ENCODE measurements at places on chromosomes 1 and 21.

DNA sequence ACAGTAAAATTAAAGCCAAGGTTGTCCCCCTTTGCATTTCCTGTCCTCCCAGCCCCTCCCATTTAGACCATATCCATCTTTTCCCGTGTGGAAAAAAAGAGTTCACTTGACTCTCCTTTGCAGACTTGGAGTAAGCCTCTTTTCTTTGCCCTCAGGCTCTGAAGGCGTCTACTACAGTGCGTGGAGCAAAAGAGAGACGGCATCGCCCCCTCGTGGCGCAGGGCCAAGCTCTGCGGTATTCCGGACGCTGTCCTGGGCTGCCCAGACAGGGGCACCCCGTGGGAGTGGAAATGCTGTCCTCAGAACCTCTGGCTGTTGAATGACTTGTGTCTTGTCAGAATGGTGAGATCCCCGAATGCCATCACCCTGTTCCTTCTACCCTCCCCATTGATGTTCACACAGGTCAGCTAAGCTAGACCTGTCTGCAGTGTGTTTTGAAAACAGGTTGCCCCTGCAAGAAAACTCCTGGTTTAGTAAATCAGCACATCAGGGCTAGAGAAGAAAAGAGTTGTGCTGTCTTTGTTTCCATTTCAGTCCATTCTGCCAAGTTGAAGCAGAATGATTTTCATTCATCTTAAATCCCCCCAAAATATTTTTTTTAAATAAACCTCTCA, 12.3 kb upstream of the GJA8 start:
- no peaks in the 10 kb centered on the region for H3K27me3 ChIP-seq
- peak; percentile 89 for DNase-seq
- no peak overlapping the region for H3K27ac ChIP-seq
- no peaks in the 10 kb centered on the region for H3K36me3 ChIP-seq
- H3K4me3 ChIP-seq, result no peak overlapping the region

- no peaks in the 10 kb centered on the region for H3K36me3 ChIP-seq
- H3K27me3 ChIP-seq, result no peaks in the 10 kb centered on the region
- no peak for DNase-seq
- no peak overlapping the region for H3K27ac ChIP-seq
- H3K4me3 ChIP-seq, result no peak overlapping the region
- no peaks in the 10 kb centered on the region for H3K4me1 ChIP-seq
Observed at GRCh38 chr1:201361652-201362504, 15.6 kb downstream of the TNNT2 start.

- no peaks in the 10 kb centered on the region for H3K4me1 ChIP-seq
- no peak overlapping the region for H3K4me3 ChIP-seq
- peaks cover 22% of the 10 kb centered on the region for H3K36me3 ChIP-seq
- no peaks in the 10 kb centered on the region for H3K27me3 ChIP-seq
Observed at GRCh38 chr1:119737040-119737682, 25.4 kb downstream of the PHGDH start.

DNA sequence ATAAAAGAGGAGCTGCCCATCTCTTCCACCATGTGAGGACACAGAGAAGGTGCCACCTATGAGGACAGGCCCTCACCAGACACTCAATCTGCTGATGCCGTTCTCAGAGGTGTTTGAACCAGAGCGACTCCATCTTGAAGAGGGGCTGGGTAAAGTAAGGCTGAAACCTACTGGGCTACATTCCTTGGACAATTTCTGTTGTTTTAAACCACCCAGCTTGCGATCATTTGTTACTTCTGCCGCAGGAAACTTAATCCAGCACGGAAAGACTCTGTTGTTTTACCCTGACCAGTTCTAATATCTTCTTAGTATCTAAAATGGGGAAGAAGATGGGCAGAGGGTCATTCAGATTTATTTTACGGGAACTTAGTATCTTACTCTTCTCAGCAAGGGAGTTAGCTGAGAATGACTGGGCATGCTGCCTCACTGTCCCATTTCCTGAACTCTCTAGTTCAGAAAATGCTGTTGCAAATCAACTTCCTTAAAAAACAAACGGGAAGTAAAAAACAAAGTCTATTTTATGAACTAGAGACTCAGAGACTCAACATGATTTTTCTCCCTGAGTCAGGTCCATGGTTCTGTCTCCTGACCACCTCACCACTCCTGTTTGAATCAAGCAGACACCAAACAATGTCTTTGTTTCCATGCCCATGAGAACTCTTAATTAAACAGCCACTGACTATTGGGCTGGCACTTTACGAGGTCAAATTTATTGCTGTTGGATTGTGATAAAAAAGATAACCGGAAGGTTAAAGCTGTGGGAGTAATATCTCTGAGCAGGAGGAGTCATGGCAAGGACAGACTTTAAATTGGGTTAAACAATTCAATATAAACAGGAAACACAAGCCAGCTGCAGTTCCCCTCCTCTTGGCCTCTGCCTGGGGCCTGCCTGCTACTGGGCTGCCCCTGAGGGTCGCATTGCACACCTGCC, 23.8 kb upstream of the IFNAR1 start:
- peak; percentile 39 for DNase-seq
- no peaks in the 10 kb centered on the region for H3K27me3 ChIP-seq
- H3K4me3 ChIP-seq, result no peak overlapping the region
- peaks cover 21% of the 10 kb centered on the region for H3K36me3 ChIP-seq
- peak overlapping the region; percentile 80 for H3K27ac ChIP-seq

- H3K36me3 ChIP-seq, result peaks cover 99% of the 10 kb centered on the region
- peak; percentile 23 for DNase-seq
Observed at GRCh38 chr1:180188091-180188506, 33.4 kb downstream of the QSOX1 start.

GRCh38 chr1:11681071-11681771, at the start of gene MAD2L2:
TSS of gene MAD2L2 (minus strand) at chr1:11681148. CDS start at chr1:11680601, 547 bp downstream.
- peaks cover 6% of the 10 kb centered on the region for H3K4me1 ChIP-seq
- peak within 1 kb of the TSS; percentile 82 for H3K4me3 ChIP-seq
- peak within 1 kb of the TSS; percentile 71 for H3K27ac ChIP-seq
- no peaks in the 10 kb centered on the region for H3K36me3 ChIP-seq

- no peaks in the 10 kb centered on the region for H3K36me3 ChIP-seq
- H3K4me3 ChIP-seq, result no peak overlapping the region
- no peaks in the 10 kb centered on the region for H3K4me1 ChIP-seq
- no peak overlapping the region for H3K27ac ChIP-seq
Observed at GRCh38 chr1:24003331-24003972, 23.3 kb upstream of the SRSF10 start.

- peaks cover 3% of the 10 kb centered on the region for H3K4me1 ChIP-seq
- DNase-seq, result no peak
- no peak overlapping the region for H3K4me3 ChIP-seq
- H3K27ac ChIP-seq, result no peak overlapping the region
- H3K27me3 ChIP-seq, result no peaks in the 10 kb centered on the region
Observed at GRCh38 chr1:183209533-183210158, 23.6 kb downstream of the LAMC2 start.
